ENCODE measurements at places on chromosomes 12 and 14.
A peak's percentile ranks its signal among the peaks of the same experiment; 100 is the strongest.

DNA sequence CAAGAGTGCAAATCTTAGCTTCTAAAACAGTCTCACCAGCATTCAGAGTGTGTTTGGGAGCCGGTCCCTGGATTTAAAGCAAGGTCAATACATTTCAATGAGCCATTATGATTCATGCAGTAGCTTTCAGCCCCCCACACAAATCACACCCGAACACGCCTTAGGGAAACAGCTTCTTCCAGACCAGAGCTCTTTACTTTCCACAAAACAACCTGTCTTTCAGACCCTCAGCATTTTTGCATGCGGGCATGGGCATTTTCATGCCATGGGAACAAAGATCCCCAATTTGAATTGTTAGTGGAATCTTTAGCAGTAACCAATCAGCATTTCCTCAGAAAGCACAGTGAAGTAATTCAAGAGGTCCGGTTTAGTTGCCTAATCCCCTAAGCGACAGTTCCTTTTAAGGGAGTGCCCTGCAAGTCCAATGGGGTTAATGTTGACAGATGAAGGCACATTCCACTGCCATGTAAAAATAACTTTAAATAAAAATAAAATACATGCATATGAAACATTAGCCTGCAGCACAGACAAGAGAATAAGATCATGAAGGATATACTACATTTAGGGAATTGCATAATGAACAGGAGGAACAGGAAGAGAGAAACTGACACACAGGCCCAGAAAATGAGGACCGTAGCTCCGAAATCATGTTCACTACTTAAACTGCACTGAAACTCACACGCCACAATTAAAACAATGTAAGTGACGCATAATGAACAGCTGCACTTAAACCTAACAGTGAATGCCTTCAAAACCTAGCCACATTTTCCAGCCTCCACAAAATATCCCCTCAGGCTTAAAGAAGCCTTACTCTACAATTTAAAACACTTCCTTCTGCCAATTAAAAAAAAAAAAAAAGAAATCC lies 4.0 kb downstream of the VPS37B start:
- DNase-seq = no peak

DNA sequence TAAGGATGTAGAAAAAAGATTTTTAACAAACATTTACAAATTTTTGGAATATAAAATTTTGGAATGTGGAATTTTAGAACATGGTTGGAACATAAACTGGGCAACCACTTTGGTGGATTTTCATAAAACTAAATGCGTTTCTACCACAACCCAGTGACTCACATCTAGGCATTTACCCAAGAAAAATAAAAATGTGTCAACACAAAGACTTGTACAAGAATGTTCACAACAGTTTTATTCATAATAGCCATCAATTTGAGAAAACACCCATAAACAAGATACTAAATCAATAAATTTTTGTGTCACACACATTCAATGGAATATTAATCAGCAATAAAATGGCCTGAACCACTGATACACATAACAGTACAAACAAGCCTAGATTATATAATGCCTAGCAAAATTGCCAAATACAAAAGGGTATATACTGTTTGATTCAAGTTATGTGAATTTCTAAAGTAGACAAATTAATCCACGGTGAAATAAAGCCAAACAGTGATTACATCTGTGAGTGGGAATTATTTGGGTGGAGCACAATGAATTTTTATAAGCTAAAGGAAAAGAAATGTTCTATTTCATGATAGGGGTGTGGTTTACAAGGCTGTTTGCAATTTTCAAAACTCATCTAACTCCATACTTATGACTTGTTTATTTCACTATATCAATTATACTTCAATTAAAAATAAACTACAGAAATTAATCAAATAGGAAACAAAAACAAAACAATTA lies 415.2 kb upstream of the OR4E1 start:
- DNase-seq = no peak

DNA sequence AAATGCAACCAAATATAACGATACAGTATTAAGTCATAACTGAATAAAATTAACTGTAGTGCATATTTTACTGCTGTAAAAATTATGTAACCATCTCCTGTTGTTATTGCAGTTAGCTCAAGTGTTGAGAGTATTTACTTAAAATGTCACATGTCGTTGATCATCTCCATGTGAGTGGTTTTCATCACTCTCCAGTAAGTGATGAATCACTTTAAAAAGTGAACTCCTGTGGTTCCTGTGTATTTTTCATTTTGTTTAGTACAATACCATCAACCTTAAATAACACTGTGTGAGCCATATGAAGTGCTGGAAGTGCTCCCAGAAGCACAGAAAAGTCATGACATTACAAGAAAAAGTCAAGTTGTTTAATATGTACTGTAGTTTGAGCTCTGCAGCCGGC lies 104.7 kb upstream of the SLCO1B1 start:
- no peak for DNase-seq

DNA sequence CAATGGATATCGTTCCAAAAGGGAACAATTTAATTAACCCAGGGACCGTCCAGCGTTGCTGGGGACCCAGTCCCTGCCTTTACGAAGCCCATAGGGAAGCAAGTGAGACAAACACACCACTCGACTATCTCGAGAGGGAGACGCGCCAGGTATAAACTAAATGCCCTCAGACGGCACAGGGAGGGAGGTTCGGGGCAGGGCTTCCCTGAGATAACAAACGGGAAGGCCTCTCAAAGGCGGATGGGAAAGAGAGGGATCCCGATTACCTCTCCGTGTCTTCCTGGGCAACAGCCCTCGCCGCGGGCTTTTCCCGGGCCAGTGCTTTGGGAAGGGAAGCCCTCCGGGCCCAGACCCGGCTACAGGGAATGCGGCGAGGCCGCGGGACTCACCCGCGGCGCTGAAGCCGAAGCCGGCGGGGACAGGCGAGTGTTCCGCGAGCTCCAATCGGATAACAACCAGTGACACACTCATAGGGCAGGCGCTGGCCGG lies 390 bp downstream of the BRAP start:
- no peak for DNase-seq

DNA sequence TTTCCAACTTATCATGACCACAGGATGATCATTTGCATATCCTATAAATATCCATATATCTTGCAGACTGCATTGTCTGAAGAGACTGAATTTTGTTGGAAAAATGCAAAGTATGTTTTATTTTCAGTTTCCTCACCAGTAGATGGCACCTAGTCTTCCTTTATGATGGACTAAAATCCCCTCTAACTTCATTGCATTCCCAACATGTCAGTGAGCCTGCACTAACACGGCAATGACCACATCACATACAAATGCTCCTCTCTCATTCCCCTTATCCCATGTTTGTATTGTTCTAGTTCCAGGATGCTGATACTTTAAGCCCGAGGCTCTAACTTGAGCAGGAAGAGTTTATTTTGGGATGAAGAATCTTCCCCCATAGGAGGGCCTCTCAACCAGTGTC lies 24.7 kb upstream of the MYBPC1 start:
- no peak for DNase-seq

- no peak for DNase-seq
Measured at GRCh38 chr14:65772921-65773574, 360.5 kb downstream of the FUT8 start.

DNA sequence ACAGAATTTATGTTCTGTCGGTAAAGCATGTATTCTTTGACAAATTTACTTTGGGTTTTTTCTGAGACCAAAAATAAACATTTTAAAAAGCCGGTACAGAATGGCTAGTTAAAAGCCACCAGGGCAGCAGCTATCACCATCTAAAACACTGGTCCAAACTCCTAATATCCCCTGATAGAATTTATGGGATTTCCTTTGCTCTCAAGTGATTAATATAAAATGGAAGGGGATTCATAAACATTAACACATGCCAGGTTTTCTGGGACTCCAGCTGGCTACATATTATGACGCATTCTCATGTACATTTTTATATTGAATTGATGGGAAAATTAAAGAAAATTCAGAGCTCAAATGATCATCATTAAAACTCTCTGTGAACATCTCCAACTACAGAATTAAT lies 640.8 kb downstream of the C12orf50 start:
- no peak for DNase-seq

GRCh38 chr12:30002677-30003076 lies 218.9 kb upstream of the TMTC1 start:
- no peak for DNase-seq

- no peak for DNase-seq
Measured at GRCh38 chr14:104262515-104263514, 124.4 kb downstream of the KIF26A start.

DNA sequence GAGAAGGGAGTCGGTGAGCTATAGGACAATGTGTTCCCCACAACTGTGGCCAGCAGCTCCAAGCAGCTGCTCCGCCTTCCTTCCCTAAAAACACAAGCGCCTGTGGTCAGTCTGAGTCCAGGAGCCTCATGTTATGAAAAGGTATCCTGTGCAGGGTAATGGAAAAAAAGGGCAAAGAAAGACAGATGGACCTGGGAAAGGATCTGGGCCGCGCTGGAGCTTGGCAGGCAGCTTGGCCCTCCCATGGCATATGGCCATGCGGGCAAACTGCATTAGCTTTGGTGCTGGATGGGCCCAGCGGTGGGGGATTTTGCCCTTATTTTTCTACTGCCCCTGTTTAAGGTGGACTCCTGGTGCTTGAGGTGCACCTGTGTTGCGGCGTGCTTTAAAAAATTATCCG lies 23.7 kb upstream of the CHST11 start:
- no peak for DNase-seq

- DNase-seq = no peak
Measured at GRCh38 chr14:57485635-57486034, 8.0 kb downstream of the CCDC198 start.

DNA sequence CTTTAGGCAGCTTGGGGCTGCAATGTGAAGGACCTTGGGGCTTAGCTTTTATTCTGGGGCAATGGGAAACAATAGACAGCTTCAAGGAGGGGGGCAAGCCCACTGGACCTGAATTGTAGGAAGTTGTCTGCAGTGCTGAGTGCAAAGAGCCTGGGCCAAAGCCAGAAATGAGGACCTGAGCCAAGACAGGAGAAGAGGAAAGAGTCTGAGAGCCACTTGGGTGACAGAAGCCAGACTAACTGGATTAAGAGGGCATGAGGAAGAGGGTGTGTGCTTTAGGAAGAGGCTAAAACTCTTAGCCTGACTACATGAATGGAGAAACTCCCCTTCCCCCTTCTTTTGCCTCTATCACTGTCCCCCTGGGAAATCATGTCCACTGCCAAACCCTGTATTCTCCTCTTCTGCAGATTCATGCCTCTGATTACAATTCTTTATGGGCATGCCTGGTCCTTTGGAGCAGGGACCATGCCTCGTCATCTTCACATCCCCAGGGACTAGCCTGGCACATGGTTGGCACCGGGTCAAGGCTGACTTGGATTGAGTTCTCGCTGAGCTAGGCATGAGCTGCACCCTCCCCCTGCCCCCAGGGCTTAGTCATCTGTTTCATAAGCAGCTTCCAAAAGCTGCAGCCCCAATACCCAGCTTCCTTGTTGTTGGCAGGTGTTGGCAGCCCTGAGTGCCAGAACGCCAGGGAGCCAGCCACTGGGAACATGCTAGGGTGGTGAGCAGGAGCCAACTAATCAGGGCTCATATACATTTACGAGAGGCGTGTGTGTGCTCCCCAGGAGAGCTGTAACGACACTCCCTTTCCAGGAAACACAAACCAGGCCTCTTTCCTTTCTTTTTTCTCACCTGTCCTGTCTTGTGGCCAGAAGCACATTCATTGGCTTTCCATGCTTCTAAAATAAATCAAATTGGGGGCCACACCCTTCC lies 27.7 kb upstream of the JDP2 start:
- DNase-seq = peak; percentile 52

- no peak for DNase-seq
Measured at GRCh38 chr12:99960311-99960710, 24.4 kb downstream of the ANKS1B start.

DNA sequence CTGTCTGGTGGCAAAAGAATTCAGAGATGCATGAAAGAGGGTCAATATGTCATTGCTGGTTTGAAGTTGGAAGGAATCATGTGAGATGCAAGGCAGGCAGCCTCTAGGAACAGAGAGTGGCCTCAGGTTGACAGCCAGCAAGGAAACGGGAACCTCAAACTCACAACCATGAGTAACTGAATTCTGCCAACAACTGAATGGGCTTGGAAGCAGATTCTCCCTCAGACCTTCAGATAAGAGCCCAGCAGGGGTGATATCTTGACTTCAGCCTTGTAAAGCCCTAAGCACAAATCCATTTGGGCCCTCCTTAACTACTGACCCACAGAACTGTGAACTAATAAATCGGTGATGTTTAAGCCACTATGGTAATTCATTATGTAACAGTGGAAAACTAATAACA lies 35.8 kb downstream of the USP15 start:
- no peak for DNase-seq

DNA sequence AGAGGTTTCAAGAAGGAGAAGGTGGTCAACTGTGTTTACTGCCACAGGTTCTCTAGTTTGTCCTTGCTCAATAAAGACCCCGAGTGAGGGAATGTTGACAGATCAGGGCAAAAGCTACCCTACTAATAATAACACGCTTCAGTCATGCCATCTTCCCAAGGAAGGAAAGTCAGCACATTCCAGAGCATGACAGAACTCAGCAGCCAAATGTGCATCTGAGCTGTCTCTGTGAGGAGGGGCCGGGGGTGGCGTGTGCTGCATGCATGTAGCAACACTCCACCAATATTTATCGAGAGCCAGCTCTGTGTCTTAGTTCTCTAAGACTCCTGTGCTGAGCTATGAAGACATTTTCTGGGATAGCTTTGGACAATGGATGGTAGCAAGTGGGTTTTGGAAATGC lies 260.4 kb downstream of the DPF3 start:
- no peak for DNase-seq

DNA sequence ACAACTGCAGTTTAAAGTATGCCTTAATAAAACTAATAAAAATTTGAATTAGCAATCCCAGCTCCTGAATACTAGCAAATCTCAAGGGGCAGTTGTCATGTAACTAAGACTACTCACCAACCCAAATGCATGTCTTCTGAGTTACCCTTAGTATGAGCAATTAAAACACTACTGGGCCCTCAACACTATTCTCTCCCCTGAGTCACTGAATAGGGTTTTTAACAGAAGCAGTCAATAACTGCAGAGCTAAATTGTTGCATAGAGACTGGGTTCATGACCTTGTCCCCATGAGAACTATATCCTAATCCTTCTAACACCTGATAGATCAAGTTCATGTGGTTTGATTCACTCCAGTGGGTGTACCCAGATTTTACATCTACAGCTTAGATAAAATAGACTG lies 38.8 kb downstream of the MDM1 start:
- DNase-seq = no peak

DNA sequence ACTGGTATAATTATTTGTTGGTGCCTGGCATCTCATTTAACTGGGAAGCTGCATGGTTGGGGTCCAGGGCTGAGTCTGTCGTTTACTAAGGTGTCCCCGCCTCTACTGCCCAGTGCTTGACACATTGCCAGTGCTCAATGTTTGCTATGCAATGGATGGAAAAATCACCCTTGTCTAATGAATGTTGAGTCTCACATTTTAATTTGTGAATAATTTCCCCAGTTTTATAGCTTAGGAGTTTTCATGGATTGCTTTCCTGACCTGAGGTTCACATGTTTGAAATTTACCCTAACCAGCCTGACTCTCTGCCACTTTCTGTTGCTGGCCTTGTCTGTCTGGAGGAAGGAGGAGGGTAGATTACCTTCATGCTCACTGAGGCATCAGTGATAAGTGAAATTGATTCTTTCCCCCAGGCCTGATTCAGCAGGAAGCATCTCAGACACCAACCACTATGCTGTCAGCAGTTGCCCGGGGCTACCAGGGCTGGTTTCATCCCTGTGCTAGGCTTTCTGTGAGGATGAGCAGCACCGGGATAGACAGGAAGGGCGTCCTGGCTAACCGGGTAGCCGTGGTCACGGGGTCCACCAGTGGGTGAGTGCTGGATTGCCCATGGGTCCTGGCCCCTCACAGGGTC lies 2.4 kb downstream of the DHRS2 start:
- DNase-seq = no peak

All from testis (tissue), 5 donors.